Left ventricle myocardium inferior (tissue), 1 donor: ENCODE measurements at places on chromosomes 16 and 17. TPM values are rescaled to one million over a fixed set of nuclear protein-coding genes. Genes with fewer than 3 reads are reported as not detected.

SYNRG gene
- 33.0 TPM for total RNA-seq

ACSM5 gene
- total RNA-seq = 1.6 TPM

METRNL gene
- 75.2 TPM for total RNA-seq

MSLN gene
- total RNA-seq = 0.91 TPM

HBQ1 gene
- not detected for total RNA-seq

GRCh38 chr16:54577651-54578128, 291.1 kb upstream of the IRX3 start:
- DNase-seq = no peak

DNA sequence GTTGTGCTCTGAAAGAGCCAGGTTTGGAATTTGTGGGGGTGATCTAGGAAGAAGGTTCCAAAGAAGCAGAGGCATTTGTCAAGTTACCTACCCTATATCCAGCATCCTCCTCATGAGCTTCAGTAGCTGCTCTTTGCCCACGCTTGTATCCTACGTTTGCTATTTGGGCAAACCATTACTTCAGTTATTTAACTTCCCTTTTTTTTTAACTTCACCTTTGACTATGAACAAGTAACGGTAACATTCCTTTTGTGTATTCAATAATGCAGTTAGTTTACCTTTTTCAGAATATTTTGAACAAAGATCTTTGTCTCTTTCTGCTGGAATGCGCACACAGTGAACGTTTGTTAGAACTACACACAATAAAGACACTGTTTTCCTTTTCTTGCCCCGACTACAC, 41.5 kb downstream of the CYB5B start:
- DNase-seq = no peak

DNA sequence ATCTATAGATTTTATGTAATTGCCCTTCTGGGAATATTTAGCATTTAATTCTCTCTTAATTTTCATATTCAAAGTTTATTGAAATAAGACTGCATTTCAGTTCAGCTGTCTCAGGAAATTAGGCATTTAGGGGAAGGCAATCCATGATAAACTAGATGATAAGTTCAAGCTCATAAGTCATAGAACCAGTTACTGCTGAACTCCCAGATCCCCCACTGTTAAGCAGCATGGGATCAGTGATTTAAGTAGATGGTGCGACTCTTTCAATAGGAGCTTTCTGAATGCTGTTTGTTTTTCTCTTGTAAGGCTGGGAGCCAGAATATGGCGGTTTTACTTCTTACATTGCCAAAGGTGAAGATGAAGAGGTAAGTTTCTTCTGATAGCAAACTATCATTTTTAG, 23.8 kb downstream of the OGFOD1 start:
- no peak for DNase-seq

DNA sequence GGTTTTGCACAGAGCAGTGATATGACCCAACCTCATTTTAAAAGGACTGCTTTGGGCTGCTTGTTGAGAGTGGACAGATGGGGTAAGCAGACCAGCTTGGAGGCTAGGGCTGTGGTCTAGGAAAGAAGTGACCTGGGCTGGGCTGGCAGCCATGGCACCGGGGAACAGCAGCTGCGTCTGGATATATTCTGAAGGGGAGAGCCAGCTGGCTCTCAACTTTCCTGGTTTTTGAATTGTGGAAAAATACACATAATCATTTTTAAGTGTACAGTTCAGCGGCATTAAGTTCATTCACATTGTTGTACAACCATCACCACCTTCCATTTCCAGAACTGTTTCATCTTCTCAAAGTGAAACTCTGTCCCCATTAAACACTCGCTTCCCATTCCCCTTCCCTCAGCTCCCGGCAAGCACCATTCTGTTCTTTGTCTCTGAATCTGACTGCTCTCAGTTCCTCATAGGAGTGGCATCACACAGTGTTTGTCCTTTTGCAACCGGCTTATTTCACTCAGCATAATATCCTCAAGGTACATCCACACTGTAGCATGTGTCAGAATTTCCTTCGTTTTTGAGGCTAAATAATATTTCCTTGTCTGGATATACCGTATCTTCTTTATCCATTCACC, 113.2 kb downstream of the SPECC1 start:
- DNase-seq = no peak

GRCh38 chr17:39143552-39144093, 7.8 kb downstream of the PLXDC1 start:
- DNase-seq = peak; percentile 85

DNA sequence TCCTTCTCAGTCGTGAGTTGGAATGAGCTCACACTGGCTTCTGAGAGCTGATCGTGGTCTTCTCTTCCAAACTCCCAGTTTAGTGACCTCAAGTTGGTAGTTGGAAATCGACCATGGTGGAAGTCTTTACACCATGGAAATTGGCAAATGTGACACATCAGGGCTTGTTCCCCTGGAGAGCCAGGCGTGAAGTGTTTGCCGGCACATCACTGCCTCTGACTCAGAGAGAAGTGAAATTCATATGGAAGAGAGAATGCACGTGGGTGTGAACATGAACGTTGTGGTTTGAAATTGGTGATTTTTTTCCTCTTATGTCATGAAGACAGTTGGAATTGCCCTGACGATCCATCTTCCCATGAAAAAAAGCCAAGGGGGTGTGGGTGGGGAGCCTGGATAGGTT, 47.4 kb downstream of the AXIN2 start:
- DNase-seq = no peak
